Stimulated activated CD8-positive, alpha-beta memory T cell treated with anti-CD3 and anti-CD28 coated beads, Interleukin-12 subunit alpha, Interleukin-12 subunit beta, amount 100 ng/mL, for 4 hours (primary cell): ENCODE measurements at places on chromosomes 7 and 10.

- DNase-seq, result no peak
These were observed 8.7 kb upstream of the GLRX3 start for GRCh38 chr10:130127364-130128061.

- no peak for DNase-seq
These were observed 5.6 kb downstream of the TPK1 start for GRCh38 chr7:144830024-144830785.

- DNase-seq, result no peak
These were observed 24.9 kb downstream of the C10orf71 start for GRCh38 chr10:49323896-49324270.

- DNase-seq, result no peak
These were observed 819.6 kb upstream of the SORCS1 start for GRCh38 chr10:107984149-107984548.

GRCh38 chr7:151115121-151115835, 29.0 kb downstream of the AGAP3 start:
- DNase-seq, result no peak

DNA sequence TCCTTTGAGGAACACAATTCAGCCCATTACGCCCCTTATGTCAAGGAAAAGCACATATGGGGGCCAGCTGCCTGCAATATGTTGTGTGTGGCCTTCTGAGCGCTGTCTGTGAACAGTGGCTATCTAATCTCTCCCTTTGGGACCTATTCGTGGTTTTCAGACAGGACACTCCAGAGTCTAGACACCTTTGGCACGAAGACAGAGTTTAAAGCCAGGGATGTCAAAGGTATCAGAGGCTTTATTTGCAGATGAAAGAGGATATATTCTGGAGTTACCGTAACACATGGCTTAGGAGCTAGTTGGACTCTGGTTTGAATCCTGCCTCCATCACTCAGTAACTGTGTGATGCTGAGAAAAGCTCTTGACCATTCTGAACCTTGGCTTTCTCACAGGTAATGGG, 14.8 kb upstream of the EEPD1 start:
- no peak for DNase-seq

DNA sequence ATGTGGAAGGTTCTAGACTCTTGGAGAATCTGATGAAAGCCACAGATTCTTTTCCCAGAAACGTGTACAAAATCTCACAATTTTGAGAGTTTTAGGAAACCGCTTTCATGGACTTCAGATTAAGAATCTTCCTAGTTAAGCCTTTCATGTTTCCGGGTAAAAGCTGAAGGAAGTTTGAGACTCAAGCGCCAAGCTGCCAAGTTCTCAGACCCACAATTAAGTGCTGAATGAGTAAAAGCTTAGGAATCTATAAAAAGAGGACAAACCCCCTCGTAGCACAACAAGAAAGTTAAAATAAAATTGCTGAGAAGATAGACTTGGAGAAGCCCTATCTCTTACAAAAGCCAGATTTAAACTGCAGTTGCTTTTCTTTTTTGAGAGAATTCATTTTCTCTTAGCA, 99.6 kb downstream of the ST8SIA6 start:
- no peak for DNase-seq

- DNase-seq, result no peak
These were observed 450.3 kb downstream of the GRID1 start for GRCh38 chr10:85916286-85916685.

- DNase-seq, result no peak
These were observed 189.7 kb downstream of the TCF7L2 start for GRCh38 chr10:113139699-113140098.

DNA sequence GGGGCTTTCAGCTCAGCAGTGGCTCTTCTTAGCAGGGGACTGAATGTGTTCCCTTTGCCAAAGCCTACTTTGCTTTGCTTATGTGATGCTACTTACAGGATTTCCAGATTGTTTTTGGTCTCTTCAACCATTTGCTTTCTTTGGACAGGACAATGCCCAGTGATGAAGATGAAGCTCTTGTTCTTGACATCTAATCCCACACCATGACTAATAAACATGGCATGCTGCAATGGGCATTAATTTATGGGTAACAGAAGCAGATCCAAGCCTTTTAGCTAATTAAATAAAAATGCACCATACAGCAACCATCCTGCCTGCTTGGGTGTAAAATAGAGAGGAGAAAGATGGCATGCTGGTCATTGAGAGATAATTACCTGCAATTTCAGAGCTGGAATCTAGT, 175.5 kb upstream of the ITGB1 start:
- DNase-seq, result no peak
